Naive thymus-derived CD4-positive, alpha-beta T cell (primary cell): ENCODE measurements at places on chromosomes 6 and 20.

GRCh38 chr6:119865466-119866350 is 516.1 kb upstream of the MAN1A1 start:
- DNase-seq: no peak

DNA sequence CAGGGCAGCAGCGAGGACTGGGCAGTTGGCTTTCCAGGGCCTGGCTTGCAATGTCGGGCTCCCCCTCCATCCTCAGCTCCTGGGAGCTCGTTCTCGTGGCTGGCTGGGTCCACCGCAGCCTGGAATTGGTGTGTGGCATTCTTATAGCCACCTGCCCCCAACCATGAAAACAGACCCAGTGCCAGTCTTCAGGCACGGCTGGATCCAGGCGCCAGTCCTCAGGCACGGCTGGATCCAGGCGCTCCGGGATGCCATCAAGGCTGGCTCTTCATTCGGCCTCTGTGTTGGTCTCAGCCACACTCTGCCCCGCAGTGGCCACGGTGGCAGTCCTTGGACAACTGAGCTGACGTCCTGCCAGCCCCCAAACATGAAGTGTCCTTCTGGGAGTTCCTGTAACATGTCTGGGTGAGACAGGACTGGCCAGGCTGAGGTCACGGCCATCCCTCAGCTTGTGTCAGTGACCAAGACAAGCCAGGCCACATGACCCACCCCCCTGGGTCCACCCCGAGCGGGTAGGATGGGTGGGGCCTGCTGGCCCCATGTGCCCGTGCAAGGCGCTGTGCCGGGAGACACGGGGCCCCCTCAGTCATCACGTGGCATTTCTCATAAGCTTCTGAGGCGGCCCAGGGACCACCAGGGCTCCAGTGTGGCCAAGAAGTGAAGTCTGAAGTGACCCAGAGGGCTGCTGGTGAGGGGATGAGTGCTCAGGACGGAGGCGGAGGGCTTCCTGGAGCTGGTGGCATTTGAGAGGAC is 99.0 kb downstream of the TAF4 start:
- DNase-seq: no peak

DNA sequence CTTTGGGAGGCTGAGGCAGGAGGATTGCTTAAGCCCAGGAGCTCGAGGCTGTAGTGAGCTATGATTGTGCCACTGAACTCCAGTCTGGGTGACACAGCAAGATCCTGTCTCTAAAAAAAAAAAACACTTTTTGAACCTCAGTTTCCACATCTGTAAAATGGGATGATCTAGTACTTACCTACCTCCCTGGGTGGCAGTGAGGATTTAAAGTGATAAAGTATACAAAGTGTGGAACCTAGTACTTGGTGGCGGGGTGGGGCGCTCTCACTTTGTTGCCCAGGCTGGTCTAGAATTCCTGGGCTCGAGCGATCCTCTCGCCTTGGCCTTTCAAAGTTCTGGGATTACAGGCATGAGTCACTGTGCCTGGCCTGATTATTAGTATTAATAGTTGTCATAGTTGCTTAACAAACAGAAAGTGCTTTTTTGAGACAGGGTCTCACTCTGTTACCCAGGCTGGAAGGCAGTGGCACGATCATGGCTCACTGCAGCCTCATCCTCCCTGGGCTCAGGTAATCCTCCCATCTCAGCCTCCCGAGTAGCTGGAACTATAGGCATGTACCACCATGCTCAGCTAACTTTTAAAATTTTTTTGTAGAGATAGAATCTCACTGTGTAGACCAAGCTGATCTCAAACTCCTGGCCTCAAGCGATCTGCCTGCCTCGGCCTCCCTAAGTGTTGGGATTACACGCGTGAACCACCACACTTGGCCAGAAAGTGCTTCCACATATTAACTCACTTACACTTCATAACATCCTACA is 7.0 kb upstream of the PLTP start:
- no peak for DNase-seq

DNA sequence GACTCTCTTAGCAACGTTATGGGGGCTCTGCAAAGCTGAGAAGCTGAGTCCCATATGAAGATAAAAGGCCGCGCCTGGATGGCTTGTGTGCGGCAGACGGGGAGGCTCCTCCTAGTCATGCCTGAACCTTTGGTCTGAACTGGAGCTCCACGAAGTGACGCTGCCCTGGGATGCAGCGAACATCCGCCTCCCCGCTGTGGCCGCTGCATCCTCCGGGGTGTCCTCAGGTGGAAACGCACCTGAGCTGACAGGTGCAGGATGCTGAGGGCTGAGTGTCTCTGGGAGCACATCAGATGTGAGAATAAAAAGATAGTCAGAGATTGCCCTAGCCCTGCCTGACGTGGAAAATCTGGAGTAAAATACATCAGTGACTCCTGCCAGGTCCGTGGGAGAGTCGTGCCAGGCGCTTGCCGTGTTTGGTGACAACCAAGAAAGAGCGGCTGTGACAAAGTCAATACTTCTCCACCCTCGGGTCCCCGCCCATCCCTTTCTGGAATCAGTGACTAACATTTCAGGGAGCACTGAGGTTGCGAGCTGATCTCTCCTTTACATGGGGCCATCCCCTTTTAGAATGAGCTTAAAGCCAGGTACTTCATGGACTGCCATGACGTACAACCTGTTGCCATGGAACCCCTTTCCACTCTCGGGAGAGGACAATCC is 162.8 kb upstream of the AFDN start:
- DNase-seq: no peak

GRCh38 chr6:160972111-160972510 is 19.5 kb upstream of the MAP3K4 start:
- no peak for DNase-seq

DNA sequence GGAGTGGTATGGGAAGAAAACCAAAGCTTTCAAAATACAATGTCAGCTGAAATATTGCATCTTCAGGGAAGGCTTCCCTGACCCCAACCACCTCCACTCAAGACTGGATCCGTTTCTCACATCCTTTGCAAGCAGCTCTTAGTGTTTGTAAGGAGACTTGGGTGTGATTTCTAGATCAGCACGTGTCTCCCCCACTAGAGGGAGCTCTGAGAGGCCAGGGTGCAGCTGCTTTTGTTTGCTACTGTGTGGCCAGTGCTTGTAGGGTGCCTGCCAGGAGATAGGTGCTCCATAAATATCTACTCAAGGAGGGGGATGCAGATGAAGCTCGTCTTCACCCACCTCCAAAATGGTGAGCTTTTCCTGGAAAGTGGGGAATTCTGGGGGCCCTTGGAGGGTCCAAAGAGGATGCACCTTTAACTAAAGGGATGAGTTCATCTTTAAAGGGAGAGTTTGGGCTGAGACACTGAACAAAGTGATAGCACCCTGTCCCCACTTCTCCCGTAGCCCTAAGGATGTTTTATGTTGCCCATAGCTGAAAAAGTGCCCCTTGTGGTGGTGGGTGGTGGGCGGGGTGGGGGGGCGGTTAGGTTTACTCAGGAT is 52.6 kb upstream of the MAFB start:
- no peak for DNase-seq

- no peak for DNase-seq
Measured at GRCh38 chr6:5754904-5755303, 251.8 kb downstream of the NRN1 start.

GRCh38 chr6:10957414-10957886 is 70.6 kb downstream of the SYCP2L start:
- DNase-seq: no peak

DNA sequence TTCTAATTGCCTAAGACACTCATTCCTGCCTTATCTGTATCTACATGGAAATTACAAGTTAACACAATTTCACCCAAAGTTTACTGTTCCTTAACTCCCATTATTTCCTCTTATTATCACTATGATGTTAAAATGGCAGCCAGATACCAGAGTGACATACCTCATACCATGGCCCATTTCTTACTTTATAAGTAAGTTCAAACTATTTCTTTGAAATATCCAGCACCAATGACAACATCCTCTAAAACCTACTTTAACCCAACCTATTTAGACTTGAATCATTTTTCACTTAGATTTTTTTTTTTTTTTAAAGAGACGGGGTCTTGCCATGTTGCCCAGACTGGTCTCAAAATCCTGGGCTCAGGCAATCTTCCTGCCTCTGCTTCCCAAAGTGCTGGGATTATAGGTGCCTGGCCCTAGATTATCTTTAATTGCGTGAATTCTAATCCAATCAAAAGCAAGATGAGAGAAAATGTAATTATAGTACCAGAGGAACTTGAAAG is 10.0 kb downstream of the REV3L start:
- DNase-seq: no peak

DNA sequence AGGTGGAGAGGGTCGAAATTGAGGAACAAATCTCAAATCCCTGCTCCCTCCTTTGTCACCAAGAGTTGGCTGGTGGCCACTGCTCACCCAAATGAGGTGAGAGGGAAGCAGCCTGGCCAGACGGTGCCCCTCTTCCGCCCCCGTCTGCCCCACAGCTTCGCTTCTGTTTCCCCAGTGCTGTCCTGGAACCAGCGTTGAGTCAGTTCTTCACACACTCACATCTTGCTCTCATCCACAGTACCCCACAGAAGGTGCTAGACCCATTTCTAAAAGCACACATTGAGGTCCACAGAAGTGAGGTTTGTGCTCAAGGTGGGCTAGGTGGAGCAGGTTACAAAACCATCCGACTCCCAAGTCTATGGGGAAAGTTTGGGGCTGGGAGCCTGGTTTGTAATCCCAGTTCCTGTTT is 3.8 kb downstream of the CEBPB start:
- no peak for DNase-seq

- DNase-seq: no peak
Measured at GRCh38 chr6:42505385-42505718, 53.6 kb upstream of the TRERF1 start.
